ENCODE measurements at places on chromosomes 11 and 22.
A peak's percentile ranks its signal among the peaks of the same experiment; 100 is the strongest.

- DNase-seq: no peak
Measured at GRCh38 chr11:13352711-13353110, 75.1 kb downstream of the BMAL1 start.

- DNase-seq: peak; percentile 16
Measured at GRCh38 chr11:9858822-9859221, 194.9 kb downstream of the SWAP70 start.

- no peak for DNase-seq
Measured at GRCh38 chr22:45169591-45170466, 6.1 kb downstream of the NUP50 start.

- no peak for DNase-seq
Measured at GRCh38 chr11:122342089-122342744, 226.2 kb upstream of the BLID start.

GRCh38 chr11:75654314-75654713 lies 14.5 kb downstream of the MAP6 start:
- DNase-seq: no peak
